ENCODE measurements at places on chromosomes 2 and 18.

GRCh38 chr2:97792416-97792815 lies 79.0 kb downstream of the ZAP70 start:
- no peak for DNase-seq

DNA sequence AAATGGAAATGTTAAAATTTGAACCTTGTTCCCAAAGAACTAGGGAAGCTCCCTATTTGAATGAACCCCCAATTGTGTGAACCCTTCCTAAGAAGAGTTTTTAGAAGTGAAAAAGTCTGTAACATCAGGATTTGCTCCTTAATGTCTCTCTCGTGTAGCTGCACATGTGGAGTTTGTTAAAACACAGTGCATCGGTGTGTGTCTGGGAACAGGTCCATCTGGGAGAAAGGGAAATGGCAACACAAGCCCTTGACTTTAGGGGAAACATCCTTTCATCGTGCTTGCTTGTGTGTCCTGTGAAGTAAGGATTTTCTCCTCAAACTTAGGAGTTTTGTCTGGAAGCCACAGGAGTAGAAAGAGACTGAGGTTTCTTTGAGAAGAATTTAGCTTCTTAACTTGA lies 203.9 kb downstream of the PRKCE start:
- no peak for DNase-seq

DNA sequence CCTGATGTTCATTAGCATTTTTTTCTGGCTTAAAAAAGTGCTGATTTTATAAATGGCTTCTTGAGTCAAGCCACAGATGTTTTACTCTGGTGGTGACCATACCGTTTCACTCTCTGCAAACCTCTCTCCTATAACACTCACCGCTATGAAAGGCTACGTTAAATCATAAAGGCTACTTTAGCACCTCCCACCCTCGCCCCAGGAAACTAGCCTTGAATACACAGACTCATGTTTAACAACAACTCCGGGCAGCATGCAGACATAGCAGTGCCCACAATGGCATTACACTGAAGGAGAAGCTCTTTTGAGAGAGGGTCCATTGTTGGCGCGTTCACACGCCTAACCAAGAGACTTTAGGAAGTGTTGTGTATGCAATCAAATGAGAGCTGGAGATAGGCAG lies 5.6 kb downstream of the MYT1L start:
- DNase-seq, result peak; percentile 97

DNA sequence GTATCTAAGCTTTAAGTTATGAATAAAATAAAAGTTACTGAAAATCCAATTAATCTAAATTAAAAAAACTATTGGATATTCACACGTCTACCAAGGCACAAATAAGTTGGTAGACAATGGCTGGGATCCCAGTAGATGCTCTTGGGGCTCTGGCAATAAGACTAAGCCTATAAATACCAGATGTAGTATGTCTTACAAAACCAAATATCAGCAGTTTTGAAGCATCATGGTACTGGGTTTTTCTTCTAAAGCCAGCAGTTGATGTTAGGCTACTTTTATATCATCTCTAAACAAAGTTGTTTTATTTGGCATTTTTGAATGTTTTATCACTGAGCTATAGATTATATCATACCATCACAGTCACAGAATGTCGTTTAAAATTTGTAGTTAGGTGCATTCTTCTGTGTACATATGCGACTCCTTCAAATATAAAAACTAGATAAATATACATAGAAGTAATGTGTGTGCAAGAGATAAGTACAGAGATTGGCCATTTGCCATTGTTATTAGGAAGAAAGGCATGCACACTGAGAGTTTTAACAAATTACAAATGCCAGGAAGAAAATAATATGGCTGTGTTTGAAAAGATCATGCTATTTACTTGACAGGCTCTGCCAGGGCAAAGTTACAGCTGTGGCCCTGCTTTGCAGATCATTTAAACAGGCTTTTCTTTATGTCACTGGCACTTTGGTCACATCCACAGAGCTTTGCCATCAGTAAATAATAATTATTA lies 21.6 kb upstream of the TMEM17 start:
- DNase-seq, result peak; percentile 70

DNA sequence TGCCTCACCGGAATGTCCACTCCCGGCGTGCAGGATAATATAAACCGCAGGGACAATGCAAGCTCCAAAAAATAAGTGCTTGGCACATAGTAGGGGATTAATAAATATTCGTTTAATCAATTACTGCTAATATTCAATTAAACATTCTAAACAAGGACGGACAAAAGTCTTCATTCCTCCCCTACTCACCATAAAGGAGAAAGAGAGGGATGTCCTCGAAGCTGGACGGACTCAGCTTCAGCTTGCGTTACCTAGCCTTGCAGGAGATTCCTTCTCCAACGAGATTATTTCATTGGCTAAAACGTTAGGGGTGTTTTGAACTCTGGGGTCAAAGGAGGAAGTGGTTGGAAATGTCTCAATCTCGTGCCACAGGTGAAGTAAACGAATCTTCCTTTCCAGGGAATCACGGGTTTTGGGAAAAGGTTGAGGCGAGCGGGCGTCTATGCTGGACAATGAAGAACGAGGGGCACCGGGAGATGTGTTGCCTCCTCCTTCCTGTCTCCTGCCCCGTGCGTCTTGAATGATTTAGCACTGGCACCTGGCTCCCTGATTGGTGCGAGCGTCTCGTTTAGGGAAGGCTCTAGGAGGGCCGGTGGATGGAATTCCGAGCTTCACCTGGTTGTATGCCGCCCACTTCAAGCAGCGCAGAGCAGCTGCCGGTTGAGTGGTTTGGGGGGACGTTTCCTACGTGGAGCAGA lies 2.0 kb upstream of the GAD1 start:
- peak; percentile 82 for DNase-seq

DNA sequence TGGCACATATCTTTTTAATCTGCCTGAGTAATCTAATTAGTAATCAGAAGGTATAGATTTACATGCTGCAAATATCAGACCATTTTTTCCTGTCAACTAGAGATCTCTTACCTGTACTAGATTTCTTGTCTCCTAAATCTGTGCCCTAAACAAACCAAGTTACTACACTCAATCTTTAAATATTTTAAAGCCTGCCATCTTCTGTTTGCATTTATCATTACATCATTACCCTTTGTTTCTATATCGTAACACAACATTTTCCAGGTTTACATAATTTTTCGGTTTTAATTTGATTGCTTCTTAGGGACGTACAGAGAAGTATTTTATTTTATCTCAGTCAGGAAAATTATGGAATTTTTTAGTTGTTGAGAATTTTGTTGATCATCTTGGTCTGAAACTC lies 25.7 kb downstream of the PSMA8 start:
- DNase-seq, result peak; percentile 16

DNA sequence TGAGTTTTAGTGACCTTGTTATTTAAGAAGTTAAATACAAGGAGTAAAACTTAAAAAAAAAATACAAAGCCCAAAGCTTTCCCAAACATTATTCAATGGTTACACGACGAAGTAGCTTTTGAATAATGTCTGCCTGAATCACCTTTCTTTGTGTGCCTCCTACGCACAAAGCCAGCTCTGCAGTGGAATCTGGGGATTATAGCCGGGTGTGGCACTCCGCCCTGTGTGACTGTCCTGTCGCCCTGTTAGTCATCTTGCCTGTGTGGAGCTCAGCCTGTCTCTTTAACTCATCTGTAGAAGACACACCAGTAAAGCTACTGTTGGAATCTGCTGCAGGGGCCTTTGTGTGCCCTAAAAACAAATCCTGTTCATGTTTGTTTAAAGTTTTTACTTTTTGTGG lies 79.4 kb upstream of the TCF7L1 start:
- no peak for DNase-seq

DNA sequence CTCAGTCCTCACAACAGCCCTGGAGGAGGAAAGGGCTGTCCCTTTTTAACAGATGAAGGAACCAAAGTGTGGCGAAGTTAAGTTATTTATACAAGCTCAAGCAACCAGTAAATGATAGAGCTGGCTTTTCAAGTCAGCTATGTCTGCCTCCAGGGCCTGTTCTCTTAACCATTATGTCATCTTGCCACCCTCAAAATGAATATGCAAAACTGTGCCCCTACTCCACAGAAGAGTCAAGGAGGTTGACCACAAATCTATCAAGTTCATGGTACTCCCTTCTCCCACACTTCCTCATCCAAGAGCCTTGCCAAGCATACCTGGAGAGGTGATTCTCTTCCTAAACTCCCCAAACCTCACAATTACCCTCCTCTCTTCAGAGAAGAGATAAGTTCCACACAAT lies 37.3 kb upstream of the CREB1 start:
- no peak for DNase-seq

DNA sequence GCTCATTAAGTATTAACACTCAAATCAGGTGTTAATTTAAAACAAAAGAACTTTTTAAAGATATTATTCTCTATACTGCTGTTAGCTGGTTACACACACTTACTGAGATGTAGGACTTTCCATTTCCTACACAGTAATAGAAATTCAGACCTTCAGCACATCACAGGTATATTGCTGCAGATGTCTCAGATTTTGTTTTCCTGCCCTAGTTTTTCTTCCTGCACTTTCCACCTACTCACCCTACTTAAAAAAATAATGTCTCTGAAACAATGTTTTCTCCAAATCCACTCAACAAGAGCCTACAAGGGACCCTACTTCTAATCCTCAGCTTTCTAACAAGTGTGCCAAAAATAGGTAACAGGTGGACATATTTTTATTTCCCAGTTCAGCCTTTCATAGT lies 43.9 kb downstream of the DYM start:
- DNase-seq, result no peak

- DNase-seq, result no peak
Observed at GRCh38 chr2:181304011-181304844, 153.0 kb upstream of the ITGA4 start.

DNA sequence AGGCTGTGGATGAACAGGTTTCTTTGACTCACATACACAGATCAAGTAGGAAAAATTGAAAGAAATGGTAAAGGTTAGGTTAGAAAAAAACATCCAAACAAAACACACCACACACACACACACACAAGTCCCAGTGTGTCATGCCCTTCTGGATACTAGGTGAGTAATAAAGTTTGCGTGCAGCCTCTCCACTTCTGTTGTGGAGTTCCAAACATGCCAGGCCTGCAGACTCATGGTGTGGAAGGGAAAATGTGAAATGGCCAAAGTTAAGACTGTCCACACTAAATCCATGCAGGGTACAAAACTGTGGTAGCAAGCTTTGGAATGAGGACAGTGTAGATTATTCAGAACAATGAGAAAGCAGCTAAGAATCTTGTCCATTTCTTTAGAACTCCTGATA lies 114.6 kb downstream of the IKZF2 start:
- no peak for DNase-seq

GRCh38 chr18:3596637-3597384 lies 146.8 kb downstream of the TGIF1 start:
- DNase-seq, result no peak

DNA sequence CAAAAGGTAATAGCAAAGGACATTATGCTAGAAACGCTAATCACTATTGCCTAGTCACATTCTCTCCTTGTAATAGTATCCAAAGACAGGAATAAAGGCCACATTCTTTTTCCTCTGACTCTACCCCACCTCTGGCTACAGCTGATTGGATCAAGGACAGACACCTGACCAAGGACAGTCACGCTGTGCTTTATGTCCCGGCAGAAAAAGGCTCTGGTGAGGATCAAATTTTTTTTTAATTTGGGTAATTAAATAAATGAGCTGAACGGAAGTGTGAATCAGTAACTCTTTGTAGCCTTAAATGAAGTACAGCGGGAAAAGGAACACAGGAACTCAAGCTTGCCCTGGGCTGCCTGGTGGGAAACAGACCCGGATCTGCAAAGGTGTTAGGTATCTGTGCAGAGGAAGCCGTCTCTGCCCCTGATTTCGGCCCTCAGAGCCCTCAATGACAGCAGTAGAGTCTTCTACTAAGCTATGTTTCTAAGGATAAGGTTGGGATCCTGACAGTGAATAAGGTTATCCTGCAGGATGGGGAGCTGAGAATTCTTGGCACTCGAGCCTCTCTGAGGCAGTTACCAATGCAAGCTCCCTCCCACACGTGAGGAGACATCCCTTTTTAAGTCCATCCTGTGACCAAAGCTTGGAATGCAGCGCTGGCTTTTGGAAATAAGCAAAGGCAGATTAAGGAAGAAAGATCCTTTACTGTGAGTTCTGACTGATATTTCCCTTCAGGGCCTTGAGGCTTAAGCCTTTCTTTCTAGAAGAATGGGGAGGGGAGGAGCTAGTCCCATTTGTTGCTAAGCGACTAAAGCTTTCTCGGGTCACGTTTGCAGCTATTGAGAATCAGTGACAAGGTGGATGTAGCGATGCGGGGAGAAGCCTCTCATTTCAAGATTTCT lies 37.8 kb upstream of the IKZF2 start:
- DNase-seq, result peak; percentile 44

- DNase-seq, result no peak
Observed at GRCh38 chr2:28683100-28683706, 68.4 kb upstream of the PPP1CB start.

DNA sequence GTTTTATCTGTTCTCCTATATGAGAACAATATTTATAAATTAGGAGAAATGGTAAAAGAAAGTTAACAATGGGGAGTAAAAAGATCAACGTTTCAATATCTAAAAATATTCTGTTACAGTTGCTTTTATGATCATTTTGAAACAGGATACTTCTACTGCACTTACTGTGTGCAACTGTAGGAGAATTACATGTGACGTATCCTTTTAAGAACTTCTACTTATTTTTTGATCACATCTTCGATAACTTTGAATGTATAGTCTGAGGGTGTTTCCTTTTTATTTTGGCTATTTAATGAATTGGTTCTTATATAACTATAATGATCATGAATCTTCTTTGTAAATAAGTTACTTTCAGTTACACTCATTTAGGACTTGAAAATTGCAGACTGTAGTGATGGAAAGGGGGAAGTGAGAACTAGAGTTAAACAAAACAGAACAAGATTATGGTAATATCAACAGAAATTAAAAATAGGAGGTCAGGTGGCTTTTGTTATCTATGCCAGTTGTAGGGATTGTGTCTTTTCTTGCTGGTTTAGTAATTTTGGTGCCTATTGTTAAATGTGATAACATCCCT lies 109.9 kb downstream of the MSTN start:
- no peak for DNase-seq

DNA sequence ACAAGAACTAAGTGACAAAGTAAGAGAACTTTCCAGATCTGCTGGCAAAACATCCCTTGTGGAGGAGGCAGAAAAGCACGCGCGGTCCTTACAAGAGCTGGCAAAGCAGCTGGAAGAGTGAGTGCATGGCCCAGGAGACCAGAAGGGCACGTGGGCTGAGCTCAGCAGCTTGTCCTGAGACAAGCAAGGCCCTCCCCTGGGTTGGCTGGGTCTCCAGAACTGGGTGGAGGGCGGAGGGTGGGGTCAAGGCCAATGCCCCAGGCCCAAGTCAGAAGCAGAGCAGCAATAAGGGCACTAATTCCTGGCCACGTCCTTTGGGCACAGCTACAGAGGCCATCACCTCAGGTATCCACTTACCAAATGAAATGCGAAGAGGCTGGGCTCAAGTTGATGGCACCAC lies 110.6 kb upstream of the TTC39C start:
- no peak for DNase-seq

GRCh38 chr2:175630280-175631244 lies 371.5 kb downstream of the LNPK start:
- peak; percentile 50 for DNase-seq
